ENCODE measurements at places on chromosomes 1 and 21.
A peak's percentile ranks its signal among the peaks of the same experiment; 100 is the strongest.

GRCh38 chr1:9260059-9260766 lies 25.6 kb downstream of the H6PD start:
- no peak overlapping the region for H3K4me3 ChIP-seq
- DNase-seq = no peak
- H3K27ac ChIP-seq = no peak overlapping the region
- peaks cover 59% of the 10 kb centered on the region for H3K36me3 ChIP-seq

DNA sequence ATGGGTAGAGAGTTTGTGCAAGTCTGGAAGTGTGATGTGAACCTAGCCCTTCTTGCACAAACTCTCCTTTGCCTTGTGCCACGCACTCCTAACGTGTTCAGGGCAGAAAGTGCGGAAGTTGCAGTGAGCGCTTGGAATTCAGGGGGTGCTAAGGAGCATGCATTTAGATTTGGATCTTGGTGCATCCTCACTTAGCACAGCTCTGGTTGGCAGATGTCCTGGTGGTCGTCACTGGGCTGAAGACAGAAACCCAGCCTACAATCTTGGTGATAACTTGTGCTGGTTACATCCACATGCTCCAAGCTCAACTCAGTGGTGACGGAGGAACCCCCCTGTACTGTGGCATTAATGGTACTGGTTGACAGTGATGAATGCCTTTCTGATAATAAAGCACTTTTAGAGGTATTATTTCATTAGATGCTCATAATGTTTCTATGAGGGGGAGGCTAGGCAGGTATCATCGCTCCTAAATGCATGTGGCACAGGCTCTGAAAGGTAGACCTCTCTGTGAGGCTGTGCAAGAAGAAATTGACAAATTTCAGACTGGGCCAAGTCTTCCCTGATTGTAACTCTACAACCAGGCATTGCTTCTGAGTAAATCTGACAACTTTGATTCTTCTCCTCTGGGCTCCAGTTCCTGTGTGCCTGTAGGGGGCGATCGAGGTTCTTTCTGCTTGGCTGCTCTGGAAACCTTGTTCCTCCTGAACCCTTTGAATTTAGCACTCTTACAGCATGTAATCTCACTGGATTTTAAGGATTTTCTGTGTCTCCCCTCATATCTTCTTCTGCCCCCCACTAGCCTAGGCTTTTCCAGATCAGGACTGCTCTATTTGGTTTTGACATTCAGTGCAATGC lies 40.6 kb downstream of the MAPKAPK2 start:
- no peak overlapping the region for H3K27ac ChIP-seq
- DNase-seq = no peak
- no peaks in the 10 kb centered on the region for H3K27me3 ChIP-seq
- peaks cover 74% of the 10 kb centered on the region for H3K4me1 ChIP-seq

- no peaks in the 10 kb centered on the region for H3K27me3 ChIP-seq
- H3K4me1 ChIP-seq = peaks cover 18% of the 10 kb centered on the region
- H3K4me3 ChIP-seq = no peak overlapping the region
- no peak for DNase-seq
- H3K27ac ChIP-seq = no peak overlapping the region
These were observed 57.4 kb downstream of the DNTTIP2 start for GRCh38 chr1:93821423-93822144.

DNA sequence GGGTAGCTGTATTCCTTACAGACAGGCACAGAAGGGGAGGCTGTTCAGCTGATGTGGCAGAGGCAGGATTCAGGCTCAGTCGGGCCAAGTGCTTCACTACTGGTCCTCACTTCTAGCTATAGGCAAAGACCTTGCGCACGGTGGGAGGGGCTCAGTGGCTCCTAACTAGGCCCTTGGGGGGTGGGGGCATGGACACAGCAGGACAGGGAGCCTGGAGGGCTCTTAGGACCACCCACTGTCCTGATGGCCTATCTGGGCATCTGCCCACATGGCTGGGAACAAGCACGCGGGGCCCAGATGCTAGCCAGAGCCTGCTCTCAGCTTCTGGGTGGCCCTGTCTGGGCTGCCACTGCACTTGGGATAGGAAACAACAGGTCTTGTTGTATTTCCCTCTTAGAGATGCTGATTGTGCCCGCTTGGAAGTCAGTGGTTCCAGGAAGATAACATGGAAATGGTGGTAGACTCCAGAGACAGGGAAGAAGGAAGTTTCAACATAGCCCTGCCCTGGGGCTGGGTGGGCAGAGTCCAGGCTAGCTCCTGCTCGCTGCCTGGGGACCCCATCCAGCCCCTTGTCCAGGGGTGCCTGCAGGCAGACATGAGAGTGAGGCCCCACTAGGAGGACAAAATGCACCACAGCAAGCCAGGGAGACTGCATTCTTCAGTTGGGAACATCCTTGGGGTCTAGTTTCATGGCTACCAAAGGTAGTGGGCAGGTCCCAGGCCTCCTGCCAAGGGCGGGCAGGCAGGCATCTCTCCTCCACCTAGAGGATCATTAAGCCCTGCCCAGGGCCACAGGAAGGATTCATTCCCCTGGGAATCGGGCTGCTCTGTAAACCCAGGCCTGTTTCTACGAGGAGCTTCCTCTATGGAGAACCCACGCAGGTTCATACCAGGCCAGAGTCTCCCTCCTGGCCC lies 102.5 kb downstream of the BCAR3 start:
- H3K36me3 ChIP-seq = no peaks in the 10 kb centered on the region
- no peak for DNase-seq
- no peaks in the 10 kb centered on the region for H3K27me3 ChIP-seq
- peak overlapping the region; percentile 62 for H3K27ac ChIP-seq

DNA sequence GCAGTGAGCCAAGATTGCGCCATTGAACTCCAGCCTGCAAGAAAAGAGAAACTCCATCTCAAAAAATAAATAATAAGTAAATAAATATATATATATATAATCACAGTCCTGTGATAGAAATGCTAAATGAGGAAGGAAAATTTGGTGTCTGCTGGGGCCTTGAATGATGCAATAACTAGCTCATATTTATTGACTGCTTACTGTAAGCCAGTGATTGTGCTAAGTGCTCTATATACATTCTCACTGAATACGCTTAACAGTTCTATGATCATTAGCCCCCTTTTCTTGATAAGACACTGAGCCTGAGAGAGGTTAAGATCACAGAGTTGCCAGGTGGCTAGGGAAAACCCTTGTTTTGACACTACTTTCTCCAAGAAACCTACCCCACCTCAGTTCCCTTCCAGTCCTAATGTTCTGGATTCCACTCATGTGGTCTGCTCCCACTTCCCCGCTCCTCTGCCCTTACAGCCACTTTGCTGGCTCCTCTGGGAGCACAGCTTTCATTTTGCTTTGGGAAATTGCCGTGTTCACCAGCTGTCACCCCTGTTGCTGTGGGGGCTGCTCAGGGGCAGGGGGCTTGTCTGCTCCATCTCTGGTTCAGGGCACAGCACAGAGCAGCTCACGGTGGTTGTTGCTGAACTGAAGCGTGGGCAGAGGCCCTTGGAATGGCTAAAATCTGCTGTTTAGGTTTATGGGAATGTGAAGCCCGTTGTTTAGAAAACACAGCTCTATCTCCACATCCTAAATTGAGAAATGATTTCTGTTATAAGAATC lies 2.5 kb upstream of the BMP8A start:
- peaks cover 15% of the 10 kb centered on the region for H3K4me1 ChIP-seq
- no peak overlapping the region for H3K27ac ChIP-seq
- no peak for DNase-seq
- no peaks in the 10 kb centered on the region for H3K27me3 ChIP-seq

DNA sequence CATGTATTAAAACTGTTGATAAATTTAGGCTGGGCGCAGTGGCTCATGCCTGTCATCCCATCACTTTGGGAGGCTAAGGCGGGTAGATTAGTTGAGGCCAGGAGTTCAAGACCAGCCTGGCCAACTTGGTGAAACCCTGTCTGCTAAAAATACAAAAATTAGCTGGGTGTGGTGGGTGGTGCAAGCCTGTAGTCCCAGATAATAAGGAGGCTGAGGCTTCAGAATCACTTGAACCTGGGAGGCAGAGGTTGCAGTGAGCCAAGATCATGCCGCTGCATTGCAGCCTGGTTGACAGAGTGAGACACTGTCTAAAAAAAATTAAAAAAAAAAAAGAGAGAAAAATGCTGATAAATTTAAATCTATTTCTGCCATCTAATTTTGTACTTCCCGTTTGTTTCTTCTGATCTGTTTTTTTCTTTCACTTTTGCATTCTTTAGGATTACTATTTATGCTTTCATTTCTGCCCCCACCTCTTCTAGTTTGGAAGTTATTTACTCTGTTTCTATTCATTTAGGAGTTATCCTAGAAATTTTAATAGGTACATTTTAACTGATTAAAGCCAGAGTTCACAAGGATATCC lies 3.2 kb upstream of the DENND1B start:
- no peak overlapping the region for H3K4me3 ChIP-seq
- no peak for DNase-seq
- H3K36me3 ChIP-seq = no peaks in the 10 kb centered on the region
- no peaks in the 10 kb centered on the region for H3K27me3 ChIP-seq
- H3K27ac ChIP-seq = no peak overlapping the region
- peaks cover 62% of the 10 kb centered on the region for H3K4me1 ChIP-seq

- H3K27ac ChIP-seq = no peak overlapping the region
- no peak overlapping the region for H3K4me3 ChIP-seq
- peaks cover 29% of the 10 kb centered on the region for H3K36me3 ChIP-seq
- DNase-seq = no peak
These were observed 12.0 kb downstream of the TMEM9 start for GRCh38 chr1:201142011-201142848.

GRCh38 chr1:59595774-59596173 lies 219.0 kb upstream of the HOOK1 start:
- H3K36me3 ChIP-seq = no peaks in the 10 kb centered on the region
- no peak for DNase-seq
- H3K27me3 ChIP-seq = no peaks in the 10 kb centered on the region
- no peak overlapping the region for H3K4me3 ChIP-seq
- peaks cover 13% of the 10 kb centered on the region for H3K4me1 ChIP-seq
- peak overlapping the region; percentile 69 for H3K27ac ChIP-seq

GRCh38 chr1:96372881-96373280 lies 348.7 kb upstream of the PTBP2 start:
- DNase-seq = no peak
- no peak overlapping the region for H3K27ac ChIP-seq
- H3K36me3 ChIP-seq = no peaks in the 10 kb centered on the region
- H3K4me1 ChIP-seq = no peaks in the 10 kb centered on the region

DNA sequence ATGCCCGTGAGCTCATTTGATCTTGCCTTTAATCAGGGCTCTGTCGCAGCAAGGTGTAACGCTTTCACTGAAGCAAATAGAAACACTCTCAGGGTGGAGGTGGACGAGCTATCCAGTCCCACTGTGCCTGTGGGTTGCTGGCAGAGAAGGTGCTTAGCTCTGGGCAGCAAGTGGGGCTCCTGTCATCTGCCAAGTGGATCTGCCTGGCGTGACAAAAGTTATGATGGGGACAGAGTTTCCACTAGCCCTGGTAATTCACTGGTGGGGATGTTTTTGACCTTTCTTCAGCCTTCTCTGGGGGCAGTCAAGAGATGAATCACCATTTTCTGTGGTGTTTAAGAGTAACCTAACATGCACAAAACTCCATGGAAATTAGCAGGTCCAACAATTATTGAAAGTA lies 71.3 kb upstream of the EDEM3 start:
- no peak for DNase-seq
- H3K4me3 ChIP-seq = no peak overlapping the region
- H3K36me3 ChIP-seq = peaks cover 4% of the 10 kb centered on the region

- no peak for DNase-seq
- no peaks in the 10 kb centered on the region for H3K27me3 ChIP-seq
- H3K4me3 ChIP-seq = peak overlapping the region; percentile 91
- peak overlapping the region; percentile 93 for H3K27ac ChIP-seq
- H3K36me3 ChIP-seq = no peaks in the 10 kb centered on the region
- peaks cover 10% of the 10 kb centered on the region for H3K4me1 ChIP-seq
These were observed 797 bp downstream of the WDR47 start for GRCh38 chr1:109040989-109041620.

- no peaks in the 10 kb centered on the region for H3K4me1 ChIP-seq
- H3K27ac ChIP-seq = no peak overlapping the region
- no peak for DNase-seq
These were observed 21.8 kb downstream of the COL6A2 start for GRCh38 chr21:46119637-46120271.

GRCh38 chr21:39082656-39083376 lies 100.4 kb downstream of the PSMG1 start:
- peaks cover 20% of the 10 kb centered on the region for H3K4me1 ChIP-seq
- no peaks in the 10 kb centered on the region for H3K36me3 ChIP-seq
- H3K4me3 ChIP-seq = no peak overlapping the region

- no peak overlapping the region for H3K4me3 ChIP-seq
- no peak for DNase-seq
- H3K27ac ChIP-seq = no peak overlapping the region
- no peaks in the 10 kb centered on the region for H3K4me1 ChIP-seq
- no peaks in the 10 kb centered on the region for H3K36me3 ChIP-seq
- H3K27me3 ChIP-seq = no peaks in the 10 kb centered on the region
These were observed 66.2 kb upstream of the LHX8 start for GRCh38 chr1:75067975-75068374.

Data from esophagus squamous epithelium (tissue), 5 donors.